ENCODE measurements at places on chromosomes 13 and 19.

GRCh38 chr13:40876020-40876738 is 86.8 kb downstream of the SLC25A15 start:
- no peak for DNase-seq

- DNase-seq: no peak
Measured at GRCh38 chr19:14015524-14016035, 9.5 kb upstream of the RFX1 start.

GRCh38 chr19:49887037-49887664 is 9.5 kb downstream of the IL4I1 start:
- no peak for DNase-seq

DNA sequence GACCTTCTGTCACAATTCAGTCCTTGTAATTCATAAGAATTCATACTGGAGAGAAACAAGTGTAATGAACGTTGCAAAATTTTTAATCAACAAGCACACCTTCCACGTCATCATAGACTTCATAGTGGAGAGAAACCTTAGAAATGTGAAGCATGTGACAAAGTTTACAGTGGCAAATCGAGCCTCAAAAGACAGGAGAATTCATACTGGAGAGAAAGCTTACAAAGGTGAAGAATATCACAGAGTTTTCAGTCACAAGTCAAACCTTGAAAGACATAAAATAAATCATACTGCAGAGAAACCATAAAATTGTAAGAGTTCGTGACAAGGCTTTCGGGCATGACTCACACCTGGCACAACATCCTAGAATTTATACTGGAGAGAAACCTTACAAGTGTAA is 24.6 kb downstream of the ZNF813 start:
- DNase-seq: no peak

- no peak for DNase-seq
Measured at GRCh38 chr19:38653028-38653571, 5.7 kb downstream of the ACTN4 start.

- DNase-seq: peak; percentile 32
Measured at GRCh38 chr19:6125571-6125989, 9.9 kb upstream of the ACSBG2 start.

DNA sequence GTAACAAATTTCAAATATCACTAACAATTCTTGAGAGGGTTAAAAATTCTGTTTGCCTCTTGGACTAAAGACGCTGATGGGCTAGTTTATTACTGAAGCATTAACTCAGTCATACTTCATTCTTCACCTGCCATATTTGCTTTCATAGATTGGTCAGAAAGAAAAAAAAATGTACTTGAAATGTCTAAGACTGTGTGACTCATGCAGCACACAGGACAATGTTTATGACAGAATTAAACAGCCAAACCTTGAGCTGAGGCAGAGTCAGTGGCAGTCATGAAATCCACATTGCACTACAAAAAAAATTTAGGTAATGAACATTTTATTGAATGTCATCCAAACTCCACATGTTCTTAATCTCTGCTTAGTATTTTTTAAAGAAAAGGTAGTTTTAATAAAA is 135.6 kb downstream of the PRR20E start:
- DNase-seq: no peak

- DNase-seq: no peak
Measured at GRCh38 chr19:30791088-30791487, 418.9 kb downstream of the ZNF536 start.

DNA sequence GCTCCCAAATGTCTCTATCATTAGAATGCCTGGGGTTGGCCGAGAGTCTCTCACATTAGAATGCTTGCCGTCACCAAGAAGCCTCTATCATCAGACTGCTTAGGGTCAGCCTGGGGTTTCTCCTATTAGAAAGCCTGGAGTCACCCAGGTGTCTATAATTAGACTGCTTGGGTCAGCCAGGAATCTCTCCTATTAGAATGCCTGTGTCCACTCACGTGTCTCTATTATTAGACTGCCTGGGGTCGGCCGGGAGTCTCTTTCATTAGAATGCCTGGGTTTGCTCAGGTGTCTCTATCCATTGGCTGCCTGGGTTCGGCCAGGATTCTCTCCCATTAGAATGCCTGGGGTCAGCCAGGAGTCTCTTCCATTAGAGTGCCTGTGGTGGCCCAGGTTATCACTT is 1453.1 kb downstream of the UQCRFS1 start:
- no peak for DNase-seq

DNA sequence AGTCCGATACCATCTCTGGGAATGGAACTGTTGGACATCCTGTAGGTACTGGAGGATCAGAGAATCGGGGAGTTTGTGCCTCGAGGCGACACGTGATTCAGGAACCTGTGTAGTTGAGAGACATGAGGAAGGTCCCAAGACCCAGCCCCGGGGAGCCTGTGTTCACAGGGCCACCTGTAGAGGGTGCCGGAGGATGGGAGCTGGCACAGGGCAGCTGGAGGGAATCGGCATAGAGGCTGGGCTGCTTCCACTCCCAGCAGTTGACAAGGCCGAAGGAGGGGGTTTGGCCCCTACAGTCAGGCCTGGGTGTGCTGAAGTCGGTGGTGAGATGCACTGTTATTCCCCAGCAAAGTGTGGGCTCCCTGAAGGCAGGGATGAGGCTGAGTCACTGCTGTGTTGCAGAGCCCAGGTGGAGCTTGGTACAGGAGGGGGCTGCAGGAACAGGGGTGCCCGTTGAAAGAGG is 2.5 kb upstream of the ISYNA1 start:
- DNase-seq: no peak

- no peak for DNase-seq
Measured at GRCh38 chr13:99564386-99564785, 63.1 kb downstream of the TM9SF2 start.

- DNase-seq: no peak
Measured at GRCh38 chr19:40165362-40165937, 25.8 kb upstream of the MAP3K10 start.

DNA sequence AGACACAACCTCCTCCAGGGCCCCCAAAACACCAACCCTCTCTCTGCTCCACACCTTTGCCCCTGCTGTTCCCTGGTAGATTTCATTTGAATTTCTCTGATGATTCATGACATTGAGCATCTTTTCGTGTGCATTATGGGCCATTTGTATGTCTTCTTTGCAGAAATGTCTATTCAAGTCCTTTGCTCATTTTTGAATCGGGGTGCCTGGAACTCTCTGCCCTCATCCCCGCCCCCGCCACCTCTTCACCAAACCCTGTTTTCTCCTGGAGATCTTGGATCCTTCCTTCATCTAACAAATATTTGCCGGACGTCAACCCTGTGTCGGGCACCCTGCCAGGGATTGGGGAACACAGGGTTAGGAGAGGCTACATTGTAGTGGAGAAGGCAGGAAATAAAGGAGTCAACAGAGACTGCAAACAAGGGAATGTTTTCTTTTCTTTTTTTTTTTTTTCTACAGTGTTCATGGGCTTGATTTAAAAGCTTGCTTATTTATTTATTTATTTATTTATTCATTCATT is 25.5 kb upstream of the SLC1A5 start:
- DNase-seq: no peak

DNA sequence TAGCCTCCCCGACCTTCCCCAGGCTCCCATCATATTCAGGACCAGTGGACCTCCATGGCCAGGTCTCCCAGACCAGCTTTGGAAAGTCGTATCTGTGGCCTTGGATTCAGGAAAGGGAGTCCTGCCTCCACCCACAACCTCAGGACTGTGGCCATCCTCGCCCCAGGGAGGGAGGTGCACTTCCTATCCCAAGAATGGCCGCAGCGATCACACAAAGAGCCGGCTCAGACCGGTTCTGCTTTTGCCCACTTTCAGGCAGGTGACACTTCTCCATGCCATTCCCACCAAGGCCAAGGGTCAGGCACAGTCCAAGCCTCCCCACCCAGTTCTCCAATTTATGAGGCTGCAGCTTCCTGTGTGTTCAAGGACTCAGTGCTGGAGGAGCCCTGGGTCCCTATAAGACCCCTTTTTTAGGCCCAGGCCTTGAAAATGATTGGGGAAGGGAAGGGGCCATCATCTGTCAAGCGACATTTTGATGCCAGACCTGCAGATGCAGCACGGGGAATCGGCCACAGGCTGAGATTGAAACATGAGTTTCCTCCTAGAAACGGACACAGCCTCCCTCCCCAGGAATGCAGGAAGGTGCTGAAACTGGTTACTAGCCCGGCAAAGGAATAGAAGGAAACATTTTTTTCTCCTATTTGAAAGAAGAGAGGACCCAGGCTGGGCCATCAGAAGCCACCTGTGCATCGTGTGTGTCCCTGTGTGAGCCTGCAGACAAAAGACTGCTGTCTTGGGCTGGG is 65.6 kb upstream of the USE1 start:
- no peak for DNase-seq

DNA sequence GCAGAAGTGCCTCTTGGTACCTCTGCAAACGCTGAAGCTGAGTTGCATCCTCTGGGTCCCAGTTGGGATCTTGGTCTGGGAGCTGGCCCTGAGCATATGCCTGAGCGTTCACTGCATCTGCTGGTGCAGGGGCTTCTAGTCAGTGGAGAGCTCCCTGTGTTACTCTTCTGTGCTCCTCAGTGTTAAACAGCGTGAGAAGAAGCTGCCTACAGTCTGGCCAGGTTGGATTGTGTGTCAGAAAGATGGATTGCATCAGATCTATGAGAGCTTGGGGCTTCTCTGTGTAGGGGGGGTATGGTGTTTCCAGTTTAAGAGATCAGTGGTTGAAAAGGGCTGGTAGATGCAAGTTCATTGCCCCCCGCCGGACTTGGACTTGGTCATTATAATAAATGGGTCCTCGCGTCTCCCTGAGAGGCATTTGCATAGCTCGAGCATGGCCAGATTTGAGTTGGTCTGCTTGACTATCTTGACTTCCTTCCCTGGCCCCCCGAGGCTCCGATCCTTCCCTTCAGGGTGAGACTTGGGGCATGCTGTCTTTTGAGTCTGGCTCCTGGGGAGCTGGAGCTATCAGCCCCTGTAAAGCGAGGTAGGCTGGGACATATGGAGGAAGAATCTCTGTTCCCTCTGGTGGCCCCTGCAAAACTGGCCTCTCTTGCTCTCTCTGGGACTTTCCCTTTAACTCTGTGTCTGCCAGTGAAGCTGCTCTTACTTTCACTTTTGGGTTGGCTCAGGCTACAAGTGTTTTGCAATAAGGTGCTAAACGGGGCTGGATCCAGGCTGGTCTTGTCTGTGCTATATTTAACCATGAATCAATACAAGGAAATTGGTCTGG is 52.9 kb downstream of the OR10H4 start:
- DNase-seq: peak; percentile 8

DNA sequence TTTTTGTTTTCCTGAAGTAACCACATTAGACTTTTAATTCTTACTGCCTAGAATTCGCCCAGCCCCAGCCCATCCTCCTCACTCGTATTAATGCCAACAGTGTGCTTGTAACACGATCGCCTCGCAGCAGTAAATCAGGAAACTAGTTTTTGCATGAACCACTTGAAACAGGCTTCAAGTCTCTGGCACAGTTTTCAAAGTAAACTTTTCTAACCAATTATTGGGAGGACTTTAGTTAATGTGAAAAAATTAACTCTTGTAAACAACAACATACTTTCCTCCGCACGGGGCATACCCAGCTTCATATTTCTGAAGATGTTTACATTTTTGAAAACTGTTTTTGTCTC is 39.2 kb downstream of the TNFRSF19 start:
- peak; percentile 26 for DNase-seq

GRCh38 chr13:20553311-20553710 is 13.6 kb upstream of the IFT88 start:
- no peak for DNase-seq

DNA sequence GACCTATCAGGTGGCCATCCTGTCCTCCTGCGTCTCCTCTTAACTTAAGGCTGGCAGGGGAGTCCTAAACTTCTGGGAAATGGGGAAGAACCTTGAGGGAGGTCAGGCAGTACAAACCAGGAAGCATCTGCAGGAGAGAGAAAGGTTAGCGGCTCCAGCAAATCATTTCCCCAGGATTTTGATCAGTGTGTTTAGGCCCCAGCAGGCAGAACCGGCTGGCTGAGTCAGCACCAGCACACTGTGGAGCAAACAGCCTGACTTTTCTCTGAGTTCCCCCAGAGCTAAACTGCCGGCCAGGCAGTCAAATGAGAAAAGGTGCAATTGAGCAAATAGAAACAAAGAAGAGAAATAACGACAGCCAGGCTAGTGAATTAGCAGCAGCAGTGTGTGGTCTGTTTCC is 46.7 kb upstream of the MEDAG start:
- no peak for DNase-seq

DNA sequence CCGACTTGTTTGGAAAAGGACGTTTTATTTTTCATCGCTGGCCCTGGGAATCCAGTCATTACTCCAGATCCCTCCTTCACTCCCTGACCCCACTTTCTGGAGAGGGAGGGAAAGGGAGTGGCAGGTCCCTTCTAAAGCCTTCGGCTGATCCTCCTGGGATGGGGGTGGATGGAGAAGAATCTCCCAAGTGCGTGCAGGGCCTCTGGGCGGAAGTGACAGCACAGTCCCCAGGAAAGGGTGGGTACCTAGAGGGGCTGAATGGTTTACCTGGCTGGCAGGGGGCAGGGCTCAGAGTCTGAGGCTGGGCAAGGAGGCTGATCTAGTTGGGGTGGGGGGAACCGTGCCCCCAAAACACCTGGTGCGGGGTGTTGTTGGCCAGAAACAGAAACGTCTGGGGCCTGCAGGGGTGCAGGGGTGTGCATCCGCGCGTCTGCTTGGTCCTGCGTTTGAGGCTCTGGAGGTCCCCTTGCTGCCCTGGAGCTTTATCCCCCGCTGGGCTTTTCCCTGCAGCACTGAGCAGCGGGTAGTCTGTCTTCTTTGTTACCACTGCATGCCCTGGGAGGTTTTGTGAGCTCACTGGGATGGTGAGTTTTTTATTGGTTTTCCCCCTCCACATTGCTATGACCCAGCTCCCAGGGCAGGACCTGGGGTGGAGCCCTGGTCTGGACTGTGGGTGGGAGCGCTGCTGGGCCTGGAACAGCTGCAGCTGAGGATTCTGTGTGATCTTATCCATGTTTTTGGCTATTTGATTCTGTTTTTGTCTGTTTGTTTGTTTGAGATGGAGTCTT is 3.0 kb upstream of the ZNF628 start:
- DNase-seq: no peak

- DNase-seq: no peak
Measured at GRCh38 chr13:114134111-114134943, 1.9 kb upstream of the RASA3 start.

DNA sequence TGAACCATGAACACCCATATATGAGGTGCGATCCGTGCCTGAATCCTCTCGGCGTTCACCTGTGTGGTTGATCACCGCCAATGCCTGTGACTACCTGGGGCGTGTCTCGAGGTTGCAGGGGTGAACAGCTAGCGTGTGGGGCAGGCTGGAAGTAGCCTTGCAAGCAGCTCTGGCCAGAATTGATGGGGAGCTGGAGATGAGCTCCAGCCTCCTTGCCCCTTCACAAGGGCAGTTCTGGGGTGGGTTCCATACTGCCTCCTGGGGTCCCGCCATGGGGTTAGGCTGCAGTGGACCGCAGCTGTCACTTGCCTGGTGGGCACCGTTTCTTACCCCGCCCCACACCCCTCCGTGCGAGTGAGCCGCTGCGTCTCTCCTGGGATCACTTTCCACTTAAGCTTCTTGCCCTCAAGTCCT is 154.5 kb upstream of the SOX1 start:
- DNase-seq: no peak

GRCh38 chr19:55857149-55857548 is 20.8 kb downstream of the NLRP4 start:
- peak; percentile 33 for DNase-seq

GRCh38 chr19:46759206-46759605 is 13.0 kb upstream of the STRN4 start:
- DNase-seq: no peak

GRCh38 chr19:49894879-49895565 is 1.7 kb downstream of the IL4I1 start:
- DNase-seq: no peak

GRCh38 chr13:72469906-72470305 is 257.5 kb downstream of the MZT1 start:
- no peak for DNase-seq

- no peak for DNase-seq
Measured at GRCh38 chr13:113500530-113501265, 10.2 kb upstream of the DCUN1D2 start.

GRCh38 chr19:56142087-56142787 is 1.1 kb downstream of the ZNF444 start:
- DNase-seq: no peak
